ENCODE measurements at places on chromosomes 7 and 10.

GRCh38 chr7:92808006-92808405, 28.4 kb downstream of the CDK6 start:
- no peak for DNase-seq

DNA sequence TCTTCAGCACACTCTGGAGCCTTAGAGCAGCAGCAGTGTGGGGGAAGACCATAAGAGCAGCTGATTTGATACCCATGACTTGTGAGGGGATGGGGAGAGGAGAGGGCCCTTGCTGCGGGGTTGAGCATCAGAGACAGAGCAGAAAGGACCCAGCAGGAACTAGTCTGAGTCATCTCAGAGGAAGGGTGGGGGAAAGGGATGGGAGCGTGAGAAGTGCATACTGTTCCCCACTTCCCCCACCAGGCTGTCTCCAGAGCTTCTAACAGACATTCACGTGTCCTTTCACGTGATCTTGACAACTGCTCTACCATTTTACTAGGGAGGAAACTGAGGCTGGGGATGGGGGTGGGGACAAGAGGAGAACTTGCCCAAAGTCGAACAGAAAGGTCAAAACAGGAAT, 38.7 kb downstream of the FAM241B start:
- DNase-seq = no peak

DNA sequence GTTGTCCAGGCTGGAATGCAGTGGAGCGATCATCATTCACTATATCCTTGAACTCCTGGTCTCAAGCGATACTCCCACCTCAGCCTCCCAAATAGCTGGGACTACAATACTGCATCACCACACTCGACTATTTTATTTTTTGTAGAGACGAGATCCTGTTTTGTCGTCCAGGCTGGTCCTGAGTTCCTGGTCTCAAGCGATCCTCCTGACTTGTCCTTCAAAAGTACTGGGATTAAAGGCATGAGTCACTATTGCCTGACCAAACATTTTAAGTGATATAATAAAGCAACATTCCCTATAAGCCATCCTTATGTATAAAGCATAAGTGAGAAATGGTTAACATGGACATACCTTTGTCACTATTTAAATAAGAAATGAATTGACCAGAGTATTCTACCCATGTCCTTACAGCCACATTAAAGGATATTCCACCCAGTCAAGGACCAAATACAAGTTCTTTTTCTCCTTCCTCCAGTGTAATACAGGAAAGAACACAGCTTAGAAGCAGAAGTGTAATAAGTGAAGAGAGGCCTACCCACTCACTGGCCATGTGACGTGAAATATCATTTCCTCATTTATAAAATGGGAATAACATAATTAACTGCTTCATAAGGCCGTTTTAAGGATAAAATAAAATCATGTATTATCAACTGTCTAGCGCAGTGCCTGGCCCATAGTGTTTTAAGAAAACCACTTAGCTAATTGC, 82.0 kb downstream of the DOCK4 start:
- no peak for DNase-seq

DNA sequence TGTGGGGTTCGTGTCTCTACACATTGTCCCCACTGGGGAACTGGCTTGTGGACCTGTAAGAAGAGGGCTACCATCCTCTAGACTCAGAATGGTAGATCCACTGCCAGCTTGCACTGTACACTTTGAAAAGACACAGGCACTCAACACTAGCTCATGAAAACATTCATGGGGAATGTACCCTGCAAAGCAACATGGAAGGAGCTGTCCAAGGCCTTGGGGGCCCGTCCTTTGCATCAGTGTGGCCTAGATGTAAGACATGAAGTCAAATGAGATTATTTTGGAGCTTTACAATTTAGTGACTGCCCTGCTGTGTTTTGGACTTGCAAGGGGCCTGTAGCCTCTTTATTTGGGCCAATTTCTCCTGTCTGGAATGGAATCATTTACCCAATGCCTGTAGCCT, 399.0 kb upstream of the PCDH15 start:
- no peak for DNase-seq

DNA sequence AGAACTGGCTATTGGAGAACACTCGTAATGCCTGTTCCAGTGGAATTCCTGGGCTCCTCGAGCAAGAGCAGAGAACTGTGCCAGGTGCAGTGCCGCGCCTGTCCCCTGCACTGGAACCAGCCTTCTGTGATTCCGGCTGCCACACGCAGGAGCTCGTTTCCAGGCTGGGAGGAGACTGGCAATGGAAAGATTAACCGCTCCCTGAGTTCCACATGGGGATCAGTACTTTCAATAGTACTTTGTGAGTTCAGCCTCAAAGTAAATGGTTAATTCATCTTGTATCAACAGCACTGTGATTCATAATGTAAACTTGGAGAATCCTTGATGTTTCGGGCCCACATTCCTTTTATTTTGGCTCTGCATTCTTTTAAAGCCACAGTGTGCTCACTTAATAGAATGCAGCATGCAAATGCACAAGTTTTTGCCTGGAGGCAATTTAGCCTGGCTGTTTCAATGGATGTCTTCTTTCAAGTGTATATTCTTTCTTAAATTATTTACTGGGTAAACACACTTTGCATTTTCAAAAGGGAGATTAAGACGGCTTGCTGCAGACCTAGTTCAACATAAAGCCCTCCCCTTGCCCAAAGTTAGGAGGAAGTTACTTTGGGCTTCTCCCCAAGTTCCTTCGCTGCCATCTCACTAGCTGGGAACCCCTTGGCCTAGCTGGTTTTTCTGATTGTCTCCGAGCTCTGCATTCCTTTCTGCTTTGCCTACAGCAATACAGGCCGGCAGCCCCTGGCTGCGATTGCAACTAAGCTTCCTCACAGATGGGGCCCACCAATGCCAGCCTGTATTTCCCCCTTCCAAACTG, 138.1 kb upstream of the TCF7L2 start:
- DNase-seq = no peak

DNA sequence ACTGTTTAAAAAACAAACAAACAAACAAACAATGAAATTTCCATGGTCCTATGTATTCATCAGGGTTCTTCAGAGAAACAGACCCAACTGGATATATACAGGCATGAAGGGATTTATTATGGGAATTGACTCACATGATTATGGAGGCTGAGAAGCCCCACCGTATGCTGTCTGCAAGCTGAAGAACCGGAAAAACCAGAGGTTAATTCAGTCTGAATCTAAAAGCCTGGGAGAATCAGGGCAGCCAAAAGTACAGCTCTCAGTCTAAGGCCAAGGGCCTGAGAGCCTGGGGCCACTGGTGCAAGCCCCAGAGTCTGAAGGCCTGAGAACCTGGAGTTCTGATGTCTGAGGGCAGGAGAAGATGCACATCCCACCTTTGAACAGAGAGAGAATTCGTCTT, 163.5 kb downstream of the MDFIC start:
- DNase-seq = no peak

- no peak for DNase-seq
Measured at GRCh38 chr7:49926720-49927119, 153.3 kb downstream of the VWC2 start.

DNA sequence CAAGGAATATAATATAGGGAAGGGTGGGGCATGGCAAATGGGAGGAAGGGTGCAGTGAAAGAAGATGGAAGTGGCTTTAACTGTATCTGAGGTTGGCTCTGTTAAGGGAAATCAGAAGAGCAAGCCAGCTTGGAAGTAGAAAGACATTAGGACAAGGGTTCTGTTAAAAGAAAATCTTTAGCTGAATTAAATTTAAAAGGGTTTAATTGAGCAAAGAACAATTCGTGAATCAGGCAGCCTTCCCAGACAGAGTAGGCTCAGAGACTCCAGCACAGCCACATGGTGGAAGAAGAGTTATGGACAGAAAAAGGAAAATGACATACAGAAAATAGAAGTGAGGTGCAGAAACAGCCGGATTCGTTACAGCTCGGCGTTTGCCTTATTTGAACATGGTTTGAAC, 42.0 kb downstream of the FAM13C start:
- DNase-seq = no peak

DNA sequence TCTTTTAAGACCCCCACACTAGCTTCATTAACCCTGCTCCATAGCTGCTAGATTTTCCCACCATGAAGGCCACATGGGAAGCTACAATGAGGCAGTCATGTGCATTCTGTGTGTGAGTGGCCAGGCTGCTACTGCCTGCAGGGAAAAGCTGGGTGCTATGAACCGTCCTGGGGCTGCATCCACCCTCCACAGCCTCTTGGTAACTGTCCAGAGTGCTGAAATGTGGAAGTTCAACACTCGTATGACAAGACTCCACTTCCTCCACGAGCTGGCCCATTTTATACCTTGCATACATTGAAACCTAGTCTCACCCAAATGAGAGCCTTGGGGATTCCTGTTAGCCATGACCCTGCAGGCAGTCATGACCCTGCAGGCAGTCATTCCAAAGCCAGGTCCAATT, 59.4 kb downstream of the CUZD1 start:
- no peak for DNase-seq

GRCh38 chr10:100184426-100184825, 1.4 kb downstream of the ERLIN1 start:
- DNase-seq = no peak

- no peak for DNase-seq
Measured at GRCh38 chr10:21495002-21495751, 30.3 kb downstream of the SKIDA1 start.

DNA sequence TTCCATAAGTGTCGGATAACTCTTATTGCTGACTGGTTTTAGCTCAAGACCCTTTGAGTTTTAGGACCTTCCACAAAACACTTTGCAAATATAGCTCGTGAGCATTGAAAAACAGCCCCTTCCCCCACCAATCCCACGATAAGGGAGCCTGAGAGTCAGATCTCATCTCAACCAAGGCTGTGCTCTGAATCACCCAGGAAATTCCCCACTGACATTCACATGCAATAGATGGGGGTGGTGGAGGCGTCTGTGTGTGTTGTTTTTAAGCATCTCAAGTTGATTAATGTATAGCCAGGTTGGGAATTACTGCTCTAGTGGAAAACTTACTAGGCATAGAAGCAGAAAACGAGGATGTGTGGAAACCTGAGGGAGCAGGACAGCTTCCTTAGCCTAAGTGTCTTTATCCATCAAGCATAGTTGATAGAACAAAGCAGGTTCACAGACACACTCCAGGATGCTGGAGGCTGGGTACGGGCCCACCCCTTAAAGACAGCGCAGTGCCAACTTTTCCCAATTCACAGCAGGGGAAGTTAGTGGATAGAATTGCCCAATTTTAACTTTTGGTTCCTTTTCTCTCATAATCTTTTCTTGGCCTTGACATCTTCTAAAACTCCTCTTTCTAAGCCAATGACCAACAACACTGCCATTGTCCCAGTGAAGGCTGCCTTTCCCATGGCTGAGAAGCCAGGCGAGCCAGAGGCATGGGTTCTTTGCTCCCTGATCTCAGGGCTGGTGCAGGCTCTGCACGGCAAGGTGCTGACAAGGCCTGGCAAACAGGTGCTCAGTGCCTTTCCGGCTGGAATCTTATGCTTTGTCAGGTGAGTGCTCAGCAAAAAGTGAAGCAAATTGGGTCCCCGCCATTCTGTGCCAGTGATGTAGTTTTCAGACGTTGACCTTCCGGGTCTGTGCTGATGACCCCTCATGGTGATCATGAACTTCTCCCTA, 98.5 kb upstream of the INSIG1 start:
- DNase-seq = no peak

GRCh38 chr7:1845536-1846311, 175.6 kb downstream of the ELFN1 start:
- peak; percentile 36 for DNase-seq

DNA sequence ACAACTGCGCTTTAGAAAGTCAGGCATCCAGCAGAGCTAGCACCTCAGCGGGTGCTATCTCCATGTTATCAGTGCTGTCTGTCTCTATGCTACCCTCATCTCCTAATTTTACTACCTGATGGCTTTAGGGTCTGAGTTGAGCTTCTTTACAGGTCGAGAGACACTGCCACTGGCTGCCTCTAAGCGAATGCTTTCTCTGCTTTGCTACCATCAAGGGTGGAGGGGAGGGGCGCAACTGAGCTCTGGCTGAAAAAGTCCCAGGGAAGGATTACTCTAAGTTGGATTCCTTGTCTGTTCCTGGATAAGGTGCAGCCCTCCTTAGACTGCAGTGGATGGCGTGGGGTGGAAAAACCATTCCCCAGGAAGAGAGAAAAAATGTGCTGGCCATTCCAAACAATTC, 105.7 kb downstream of the CDK14 start:
- no peak for DNase-seq

- peak; percentile 58 for DNase-seq
Measured at GRCh38 chr7:129829737-129830631, 122.8 kb downstream of the UBE2H start.

DNA sequence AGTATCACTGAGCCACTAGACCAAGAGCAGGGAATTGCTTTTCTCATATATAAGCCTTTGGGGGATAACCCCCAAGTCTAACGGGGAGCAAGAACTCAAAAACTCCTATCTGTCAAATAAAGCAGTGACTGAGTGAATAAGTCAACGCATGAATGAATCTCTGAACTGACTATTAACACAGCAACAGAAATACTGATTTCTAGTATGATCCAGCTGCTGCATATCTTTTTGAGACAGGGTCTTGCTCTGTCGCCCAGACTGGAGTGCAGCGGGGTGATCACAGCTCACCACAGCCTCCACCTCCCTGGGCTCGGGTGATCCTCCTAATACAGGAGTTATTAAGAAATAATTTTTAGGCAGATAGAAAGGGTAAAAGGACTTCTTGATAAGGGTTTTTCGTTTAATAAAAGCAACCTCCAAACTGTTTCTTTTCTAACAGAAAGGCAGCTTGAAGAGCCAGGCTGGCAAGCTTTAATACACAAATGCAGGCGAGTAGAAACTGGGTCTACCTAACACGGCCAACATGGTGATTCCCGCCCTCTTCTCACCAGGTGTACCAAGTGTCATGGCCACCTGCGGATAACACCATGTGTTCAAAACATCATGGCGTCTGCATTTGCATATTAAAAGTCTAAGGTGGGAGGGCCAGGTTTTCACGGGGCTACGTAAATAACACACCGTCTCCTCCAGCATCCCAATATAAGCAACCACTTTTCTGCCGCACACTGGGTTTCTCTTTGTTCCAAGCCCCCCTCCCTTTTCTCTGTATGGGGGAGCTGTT, 631.9 kb downstream of the PARD3 start:
- DNase-seq = no peak

Data from Peyer's patch (tissue), 4 donors.